Neural progenitor cell (in vitro differentiated cells): ENCODE measurements at places on chromosomes 4 and X.
A peak's percentile ranks its signal among the peaks of the same experiment; 100 is the strongest.

- no peak for DNase-seq
Measured at GRCh38 chr4:24625091-24625490, 40.7 kb upstream of the DHX15 start.

- peak; percentile 73 for DNase-seq
Measured at GRCh38 chr4:184983672-184984356, 34.5 kb upstream of the HELT start.

DNA sequence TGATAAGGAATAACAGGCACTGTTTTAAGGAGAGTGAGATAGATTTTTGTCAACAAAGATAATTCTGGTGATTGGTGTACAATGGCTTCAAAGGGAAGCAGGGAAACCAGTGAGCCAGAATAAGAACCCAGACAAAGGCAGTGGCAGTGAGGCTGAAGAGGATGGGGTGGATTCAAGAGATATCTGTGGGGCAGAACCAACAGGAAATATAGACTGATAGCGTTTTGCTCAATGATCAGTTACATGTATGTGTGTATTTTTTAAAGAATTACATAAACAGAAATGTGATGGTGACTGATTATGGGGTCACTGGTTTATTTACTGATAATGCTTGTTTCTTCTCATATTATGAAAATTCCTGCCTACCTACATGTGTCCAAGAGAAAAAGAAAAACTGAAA lies 66.4 kb downstream of the AMMECR1 start:
- DNase-seq, result no peak

DNA sequence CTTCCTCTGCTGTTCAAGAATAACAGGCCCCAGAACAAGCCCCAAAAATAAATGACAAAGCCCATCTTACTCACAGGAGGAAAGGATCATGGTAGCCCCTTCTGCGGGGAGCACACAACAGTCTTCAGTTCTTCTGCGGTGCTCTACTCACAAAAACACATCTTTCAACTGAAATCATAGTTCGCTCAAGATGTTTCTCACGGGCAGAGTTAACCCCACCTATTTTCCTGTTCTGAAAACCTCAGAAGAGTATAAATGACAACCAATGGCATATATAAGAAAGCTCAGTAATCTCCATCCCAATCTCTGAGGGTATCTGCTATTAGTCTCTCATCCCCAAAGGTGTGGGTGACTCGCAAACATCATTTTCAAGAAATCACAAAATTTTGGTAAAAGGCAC lies at the start of gene TXK:
TXK (minus strand) TSS at position 170 of the 400 bp plus-strand sequence; CDS start at position 90, 80 bp downstream.
- DNase-seq, result no peak

DNA sequence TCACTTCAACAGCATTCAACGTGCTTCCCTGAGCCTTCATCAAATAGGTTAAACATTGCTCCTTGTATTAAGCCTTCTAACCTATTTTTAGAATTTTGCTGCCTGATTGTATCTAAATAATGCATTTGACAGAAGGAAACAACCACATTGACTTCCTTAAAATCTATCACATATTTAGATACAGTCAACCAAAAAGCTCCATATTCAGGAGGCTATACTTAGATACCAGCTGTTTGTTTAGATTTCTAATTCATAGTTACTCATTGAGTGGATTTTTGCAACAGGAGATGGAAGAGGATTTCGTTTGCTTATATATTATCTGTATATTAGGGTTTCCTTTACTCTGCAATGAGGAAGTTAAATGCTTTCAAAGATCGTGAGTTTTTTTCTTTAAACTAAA lies 241.1 kb upstream of the PPP1R2C start:
- no peak for DNase-seq

DNA sequence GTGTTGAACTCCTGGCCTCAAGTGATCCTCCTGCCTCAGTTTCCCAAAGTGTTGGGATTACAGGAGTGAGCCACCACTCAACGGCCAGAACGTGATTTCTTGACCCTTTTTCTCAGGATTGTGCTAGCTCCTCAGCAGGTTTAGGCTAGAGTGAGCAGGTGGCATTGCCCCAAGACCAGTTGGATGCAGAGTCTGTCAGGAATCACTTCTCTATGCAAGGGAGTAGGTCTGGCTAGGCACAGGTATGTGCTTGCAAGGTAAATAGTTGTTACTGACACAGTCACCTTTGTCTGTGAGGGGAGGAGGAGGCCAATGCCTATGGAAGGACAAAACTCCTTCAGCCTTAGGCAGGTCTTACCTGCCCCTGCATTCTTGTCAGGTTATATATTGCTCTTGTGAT lies 24.2 kb downstream of the SLC25A5 start:
- no peak for DNase-seq

- no peak for DNase-seq
Measured at GRCh38 chr4:172858731-172859230, 309.8 kb upstream of the GALNT7 start.

GRCh38 chr4:38073596-38074234 lies 113.5 kb downstream of the PTTG2 start:
- no peak for DNase-seq

GRCh38 chrX:39576041-39576872 lies 521.5 kb downstream of the BCOR start:
- peak; percentile 57 for DNase-seq

DNA sequence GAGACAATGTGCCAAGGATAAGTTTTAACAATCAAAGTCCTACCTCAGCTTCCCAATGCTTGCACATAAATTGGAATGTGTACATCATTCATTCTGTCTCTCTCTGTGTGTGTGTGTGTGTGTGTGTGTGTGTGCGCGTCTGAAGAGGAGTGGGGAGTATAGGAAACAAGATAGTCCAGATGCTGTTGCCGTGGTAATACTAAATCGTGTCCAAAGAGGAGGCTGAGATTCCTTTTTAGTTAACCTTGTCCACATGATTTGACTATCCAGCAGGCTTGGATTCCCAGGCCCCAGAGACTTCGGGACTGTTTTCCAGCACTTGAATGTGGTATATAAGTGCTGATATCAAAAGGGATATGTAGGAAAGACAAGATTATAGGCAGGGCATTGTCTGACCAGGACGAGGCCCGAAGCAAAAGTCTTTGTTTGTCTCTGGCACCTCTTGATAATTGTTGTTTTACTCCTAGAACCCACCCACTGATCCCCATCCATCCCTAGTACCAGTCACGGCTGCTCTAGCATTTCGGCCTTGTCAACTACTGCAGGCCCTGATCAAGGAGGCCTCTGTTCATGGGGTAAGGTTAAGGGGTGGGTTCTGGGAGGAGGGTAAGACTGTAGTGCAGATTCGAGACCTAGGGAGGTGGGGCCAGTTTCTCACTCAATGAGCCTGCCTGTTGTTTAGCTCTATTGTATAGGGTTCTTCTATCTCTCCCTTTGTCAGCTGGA lies 3.9 kb downstream of the PLP1 start:
- no peak for DNase-seq

DNA sequence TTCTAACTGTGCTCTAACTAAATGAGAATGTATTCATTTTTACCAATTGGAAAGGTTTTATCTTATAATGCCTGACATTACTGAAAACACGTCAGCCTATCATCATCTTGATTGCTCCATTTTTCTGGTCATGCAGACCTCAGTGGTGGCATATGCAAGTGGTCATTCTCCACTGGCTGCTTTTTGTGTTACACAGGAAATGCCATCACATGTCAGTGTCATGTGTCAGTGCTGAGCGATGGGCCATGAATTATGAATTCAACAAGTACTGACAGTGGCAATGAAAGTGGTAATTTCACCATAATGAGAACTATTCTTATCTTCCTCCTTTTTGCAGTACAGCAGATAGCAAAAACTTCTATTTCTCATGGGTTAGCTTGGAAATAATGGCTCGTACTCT lies 190.5 kb downstream of the PACRGL start:
- DNase-seq, result no peak

GRCh38 chr4:23028875-23029274 lies 336.1 kb downstream of the GBA3 start:
- DNase-seq, result no peak

- no peak for DNase-seq
Measured at GRCh38 chr4:128468123-128468989, 180.7 kb upstream of the PGRMC2 start.

DNA sequence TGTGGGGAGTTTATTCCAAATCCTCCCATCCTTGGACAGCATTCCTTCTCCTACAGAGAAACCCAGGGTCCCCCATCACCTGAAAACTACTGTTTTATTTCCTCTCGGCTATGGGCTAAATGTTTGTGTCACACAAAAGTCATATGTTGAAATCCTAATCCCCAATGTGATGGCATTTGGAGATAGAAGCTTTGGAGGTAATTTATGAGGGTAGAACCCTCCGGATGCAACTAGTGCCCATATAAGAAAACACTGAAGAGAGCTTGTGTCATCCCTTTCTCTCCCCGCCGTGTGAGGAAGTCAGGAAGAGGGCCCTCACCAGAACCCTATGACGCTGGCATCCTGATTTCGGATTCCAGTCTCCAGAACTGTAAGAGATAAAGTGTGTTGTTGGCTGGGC lies 127.8 kb upstream of the NOCT start:
- no peak for DNase-seq

- DNase-seq, result no peak
Measured at GRCh38 chrX:131544218-131544617, 344 bp downstream of the OR13H1 start.

DNA sequence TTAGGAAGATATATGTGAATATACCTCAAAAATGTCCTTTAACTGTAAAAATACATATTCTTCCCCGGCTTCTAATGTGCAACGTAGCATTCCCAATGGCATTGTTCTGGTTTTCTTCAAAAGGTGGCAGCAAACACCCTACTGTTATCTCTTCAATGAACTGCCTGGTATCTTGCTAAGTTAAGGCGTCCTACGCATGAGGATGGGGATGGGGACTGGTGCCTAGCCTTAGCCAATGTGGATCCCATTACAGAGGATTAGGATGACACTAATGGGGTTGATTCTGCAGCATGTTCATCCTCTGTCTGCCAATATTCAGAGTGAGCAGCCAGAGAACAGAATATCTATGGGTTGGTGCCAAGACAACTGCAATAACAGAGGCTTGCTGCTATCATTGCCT lies 334.9 kb upstream of the ADGRL3 start:
- peak; percentile 53 for DNase-seq

DNA sequence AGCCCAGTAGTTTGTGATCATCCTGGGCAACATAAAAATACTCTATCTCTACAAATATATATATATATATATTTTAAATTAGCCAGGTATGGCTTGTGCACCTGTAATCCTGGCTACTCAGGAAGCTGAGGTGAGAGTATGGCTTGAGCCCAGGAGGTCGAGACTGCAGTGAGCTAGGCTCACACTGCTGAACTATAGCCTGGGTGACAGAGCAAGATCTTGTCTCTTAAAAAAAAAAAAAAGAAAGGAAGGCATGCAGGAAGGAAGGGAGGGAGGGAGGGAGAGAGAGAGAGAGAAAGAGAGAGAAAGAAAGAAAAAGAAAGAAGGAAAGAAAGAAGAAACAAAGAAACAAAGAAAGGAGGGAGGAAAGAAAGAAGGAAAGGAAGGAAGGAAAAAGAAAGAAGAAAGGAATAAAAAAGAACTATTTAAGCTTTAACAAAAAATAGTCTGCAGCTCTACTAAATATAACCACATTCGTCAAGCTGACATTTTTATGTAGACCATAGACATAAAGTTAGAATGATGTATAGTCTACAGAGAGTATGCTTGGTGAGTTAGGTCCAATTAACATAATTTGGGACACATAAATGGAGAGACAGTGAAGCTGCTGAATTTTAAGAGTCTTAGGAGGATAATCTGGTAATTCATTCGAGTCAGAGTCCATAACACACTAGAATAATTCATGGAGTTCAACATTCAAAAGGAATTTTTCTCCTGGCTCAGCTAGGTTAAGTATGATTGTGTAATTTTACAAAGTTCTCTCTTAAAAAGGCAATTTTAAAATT lies 111.9 kb downstream of the GLRA3 start:
- no peak for DNase-seq

- DNase-seq, result peak; percentile 86
Measured at GRCh38 chrX:48911412-48912182, at the start of gene SLC35A2. SLC35A2 (minus strand) TSS chrX:48911646; CDS start chrX:48911636, 10 bp downstream.

GRCh38 chr4:74023709-74024108 lies 14.8 kb downstream of the CXCL3 start:
- no peak for DNase-seq

DNA sequence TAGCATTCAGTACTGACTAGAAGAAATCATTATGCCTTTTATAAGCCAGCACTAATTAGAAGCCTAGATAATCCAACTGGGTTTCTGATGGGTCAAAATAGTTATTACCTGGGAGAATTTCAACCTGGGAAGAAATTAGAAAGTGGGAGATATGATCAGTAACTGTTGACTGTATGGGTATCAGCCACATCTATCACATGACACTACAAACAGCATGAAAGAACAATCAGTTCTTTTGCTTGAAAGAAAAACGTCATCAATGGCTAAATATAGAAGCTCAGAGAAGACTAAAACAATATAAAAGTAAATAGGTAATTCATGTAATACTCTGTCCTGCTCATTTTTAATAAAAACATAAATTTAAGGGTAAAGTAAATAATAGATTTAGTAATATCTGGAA lies 145.1 kb downstream of the CAMK2D start:
- DNase-seq, result no peak

GRCh38 chrX:9759337-9759736 lies 6.3 kb downstream of the GPR143 start:
- DNase-seq, result no peak

GRCh38 chr4:125011646-125012045 lies 299.1 kb upstream of the ANKRD50 start:
- no peak for DNase-seq

GRCh38 chr4:6909970-6910339 lies 329 bp downstream of the TBC1D14 start:
- DNase-seq, result peak; percentile 75

DNA sequence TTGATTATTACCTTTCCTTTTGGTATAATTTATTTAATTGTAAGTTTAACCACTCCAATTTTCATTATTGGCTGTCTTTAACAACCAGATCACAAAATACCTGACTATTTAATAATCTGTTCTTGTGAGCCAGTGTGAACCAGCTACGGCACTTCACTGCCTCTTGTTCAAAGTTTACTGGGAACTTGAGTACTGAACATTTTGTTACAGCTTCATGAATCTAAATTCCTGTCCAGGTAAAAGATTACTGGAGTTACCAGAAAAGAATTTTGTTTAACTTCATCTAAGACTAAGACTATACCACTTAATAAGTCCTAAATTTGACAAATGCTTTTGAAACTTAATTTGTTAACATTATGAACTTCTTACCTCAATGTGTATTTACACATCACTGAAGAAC lies 178.3 kb downstream of the FBXO8 start:
- DNase-seq, result no peak

DNA sequence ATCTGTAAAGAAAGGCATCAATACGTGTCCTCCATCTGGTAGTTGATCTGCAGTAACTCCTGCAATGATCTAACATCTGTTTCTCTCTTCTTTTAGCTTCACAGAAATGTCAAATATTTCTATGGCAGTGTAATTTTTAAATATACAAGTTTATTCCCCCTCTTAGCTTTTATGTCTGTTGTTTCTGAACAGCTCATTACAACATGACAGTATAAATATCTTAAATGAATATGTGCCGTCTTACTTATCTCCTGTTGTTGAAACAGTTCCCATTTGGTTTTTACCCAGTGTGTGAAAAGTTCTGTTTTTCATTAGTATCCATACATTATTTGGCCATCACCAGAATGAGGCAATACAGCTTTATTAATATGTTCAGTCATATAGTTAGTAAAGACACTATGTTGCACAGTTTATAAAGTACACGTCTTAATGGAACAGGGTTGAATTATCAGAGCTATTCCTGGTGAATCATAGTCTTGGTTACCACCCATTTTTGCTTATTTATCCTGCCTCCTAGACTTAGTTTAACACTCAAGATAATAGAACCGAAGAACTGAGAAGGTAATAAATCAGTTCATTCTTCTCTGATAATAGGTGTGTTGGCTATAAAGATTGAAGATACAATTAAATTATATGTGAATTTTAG lies 321.6 kb downstream of the TENM3 start:
- no peak for DNase-seq
